Left hindlimb (tissue), 1 donor: ENCODE measurements at places on chromosomes 2 and 18.

GRCh38 chr2:203252818-203253217, 14.0 kb downstream of the CYP20A1 start:
- DNase-seq: no peak

DNA sequence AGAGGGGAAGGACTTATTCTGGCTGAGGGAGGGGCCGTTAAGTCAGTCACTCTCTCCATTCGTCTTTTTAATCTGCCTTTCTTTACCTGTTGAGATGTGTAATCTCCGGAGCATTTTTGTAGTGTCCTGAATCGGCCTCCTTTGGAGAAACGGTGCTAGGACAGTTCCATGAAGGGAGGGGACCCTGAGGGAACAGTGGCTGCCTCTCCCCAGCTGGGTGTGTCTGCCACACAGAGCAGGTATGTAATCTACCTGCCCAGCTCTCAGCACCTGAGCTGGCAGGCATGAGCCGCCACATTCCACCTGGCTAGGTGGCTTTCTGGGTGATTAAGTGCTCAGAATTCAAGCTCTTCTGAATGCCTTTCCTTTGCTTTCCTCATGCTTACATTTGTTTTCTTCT, 131.2 kb downstream of the WDSUB1 start:
- DNase-seq: no peak

DNA sequence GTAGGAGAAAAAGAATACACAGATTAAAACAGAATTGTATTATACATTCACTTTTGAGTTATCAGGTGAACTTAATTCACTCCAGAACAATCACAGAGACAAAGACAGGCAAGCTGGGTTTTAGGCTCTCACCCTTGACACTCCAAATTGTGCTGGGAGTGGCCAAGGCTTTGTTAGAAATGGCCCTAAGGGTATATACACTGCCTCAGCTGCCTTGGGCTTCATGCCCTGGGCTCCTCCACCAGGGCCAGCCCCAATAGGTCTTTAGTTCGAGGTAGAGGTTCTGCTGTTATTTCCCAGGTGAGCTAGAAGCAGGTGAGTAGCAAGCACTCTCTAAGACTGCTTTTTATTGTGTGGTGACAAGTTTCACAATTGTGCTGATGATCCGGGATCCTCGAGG, 19.9 kb downstream of the GEMIN6 start:
- DNase-seq: no peak

GRCh38 chr18:62179213-62179612, 7.6 kb downstream of the PIGN start:
- no peak for DNase-seq

DNA sequence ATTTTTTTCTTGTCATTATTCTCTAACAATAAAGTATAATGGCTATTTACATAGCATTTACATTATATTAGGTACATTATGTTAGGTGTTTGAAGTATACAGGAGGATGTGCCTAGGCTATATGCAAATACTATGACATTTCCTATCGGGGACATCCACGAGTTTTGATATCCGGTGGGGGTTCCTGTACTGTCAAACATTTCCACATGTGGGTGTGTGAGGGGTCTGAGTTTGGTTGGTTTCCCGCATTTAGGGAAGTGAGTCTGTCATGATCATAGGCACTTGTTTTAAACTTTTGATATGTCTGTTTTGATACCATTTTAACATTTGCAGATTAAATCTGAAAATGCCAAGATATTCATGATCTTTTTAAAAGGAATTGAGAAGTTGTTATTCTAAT, 76.0 kb downstream of the CEP192 start:
- DNase-seq: no peak

DNA sequence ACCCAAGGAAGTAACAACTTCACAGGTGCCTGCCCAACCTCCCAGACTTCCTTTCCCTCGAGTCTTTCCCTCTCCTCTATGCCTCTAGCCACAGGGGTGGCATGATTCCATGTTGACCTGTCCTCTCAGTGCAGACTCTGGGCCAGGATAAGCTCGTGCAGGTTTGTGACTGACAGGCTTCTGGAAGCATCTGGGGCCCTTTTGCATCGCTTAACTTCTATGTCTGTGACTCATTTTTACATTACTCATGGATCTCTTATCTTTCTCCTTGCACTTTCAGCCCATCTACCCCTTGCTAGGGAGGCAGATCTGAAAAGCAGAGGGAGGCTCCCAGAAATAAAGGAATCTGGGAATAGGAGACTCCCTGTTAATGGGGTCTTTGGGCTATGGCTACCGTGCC, 98.5 kb upstream of the RIOK3 start:
- no peak for DNase-seq

DNA sequence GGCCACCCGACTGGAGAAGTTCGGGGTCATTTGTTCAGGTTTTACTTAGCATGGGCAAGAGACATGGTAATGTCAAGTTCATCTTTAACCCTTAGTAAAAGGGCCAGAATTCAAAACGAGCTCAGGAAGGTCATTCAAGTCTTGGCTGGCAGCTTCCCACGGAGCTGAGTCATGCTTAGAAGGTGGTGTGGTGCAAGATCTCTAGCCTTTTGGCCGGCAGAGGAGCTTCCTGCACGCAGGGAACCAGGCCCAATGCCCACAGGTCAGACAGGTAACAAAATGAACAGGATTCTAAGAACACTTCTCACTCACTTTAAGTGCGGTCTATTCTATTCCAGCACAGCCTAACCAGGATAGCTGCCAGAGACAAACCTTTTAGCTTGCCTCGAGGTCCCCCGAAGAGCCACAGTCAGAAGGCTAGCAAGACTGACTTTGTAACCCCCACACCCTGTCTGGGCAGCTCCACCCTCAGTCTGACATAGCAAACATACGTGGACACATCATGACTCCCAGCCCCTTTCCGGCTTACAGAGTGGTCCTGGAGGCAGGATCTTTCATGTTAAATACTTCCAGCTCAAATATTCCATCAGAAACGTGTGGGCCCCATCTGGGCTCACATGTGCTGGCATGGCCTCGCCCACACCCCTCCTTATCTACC, 292.7 kb downstream of the BCL11A start:
- DNase-seq: no peak
